ENCODE measurements at places on chromosomes 1 and 21.
A peak's percentile ranks its signal among the peaks of the same experiment; 100 is the strongest.

DNA sequence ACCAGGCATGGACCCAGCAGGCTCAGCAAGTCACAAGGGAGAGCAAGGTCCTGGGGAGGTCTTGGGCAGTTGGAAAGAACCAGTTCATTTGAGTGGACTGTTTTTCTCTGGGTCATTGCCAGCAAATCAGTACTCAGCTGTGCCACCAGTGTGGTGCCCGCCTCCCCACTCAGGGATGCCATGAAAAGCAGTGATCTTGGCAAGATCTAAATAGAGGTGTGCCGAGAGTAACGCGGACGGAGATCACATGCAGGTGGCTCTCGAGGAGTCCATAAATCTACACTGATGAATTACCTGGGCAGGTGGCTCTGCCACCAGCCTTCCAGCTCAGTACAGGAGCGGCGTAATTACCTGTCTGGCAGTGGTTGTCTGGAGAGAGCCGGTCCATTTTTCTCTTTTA lies 642.2 kb downstream of the PTPRU start:
- no peak for DNase-seq

DNA sequence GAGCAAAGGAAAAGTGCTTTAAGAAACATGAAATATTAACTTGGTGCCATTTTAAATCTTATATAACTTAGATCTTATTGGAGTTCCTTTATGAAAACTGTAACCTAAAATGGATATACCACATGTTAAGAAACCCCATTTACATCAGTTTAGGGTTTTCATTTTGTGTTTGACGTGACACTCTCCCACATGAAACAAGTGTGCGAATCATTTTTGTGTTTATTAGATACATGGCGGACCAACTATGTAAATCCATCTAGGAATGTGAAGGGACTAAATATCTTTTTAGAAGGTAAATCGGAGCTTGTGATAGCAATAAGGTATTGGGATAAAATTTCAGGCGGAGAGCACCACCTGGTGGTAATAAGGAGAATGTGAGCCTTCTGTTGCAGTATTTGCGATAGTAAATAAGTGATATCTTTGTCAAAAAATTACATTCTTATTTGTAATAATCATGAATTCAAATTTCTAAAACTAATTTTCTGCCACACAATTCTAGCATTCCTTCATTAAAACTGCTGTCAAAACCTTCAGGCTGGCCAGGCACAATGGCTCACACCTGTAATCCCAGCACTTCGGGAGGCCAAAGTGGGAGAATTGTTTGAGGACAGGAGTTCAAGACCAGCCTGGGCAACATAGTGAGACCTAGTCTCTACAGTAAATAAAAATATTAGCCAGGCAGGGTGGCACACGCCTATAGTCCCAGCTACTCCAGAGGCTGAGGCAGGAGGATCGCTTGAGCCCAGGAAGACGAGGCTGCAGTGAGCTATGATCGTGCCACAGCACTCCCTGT lies 31.3 kb downstream of the SMAP2 start:
- no peak for DNase-seq

DNA sequence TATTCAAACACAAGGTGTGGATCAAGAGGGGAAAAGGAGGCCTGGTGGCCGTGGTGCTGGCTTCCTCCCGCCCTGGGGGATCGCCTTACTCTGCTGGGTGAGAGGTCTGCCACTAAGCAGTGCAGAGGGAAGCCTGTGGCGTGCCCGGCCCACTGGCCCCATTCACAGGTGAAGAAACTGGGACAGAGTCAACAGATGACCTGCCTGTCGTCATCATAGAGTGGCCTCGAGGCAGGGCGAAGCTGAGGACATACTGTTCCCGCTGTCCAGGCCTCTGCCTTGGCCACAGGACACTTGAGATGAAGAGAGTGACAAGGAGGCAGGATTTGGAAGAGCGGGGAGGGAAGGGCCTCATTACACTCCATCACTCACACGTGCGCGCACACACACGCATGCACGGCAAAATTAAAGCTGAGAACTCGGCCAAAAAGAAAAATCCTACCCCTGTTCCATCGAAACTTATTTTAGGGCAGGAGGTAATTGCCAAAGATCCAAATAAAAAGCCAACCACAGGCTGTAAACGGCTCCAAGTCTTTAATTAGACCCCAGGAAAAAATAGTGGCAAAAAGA lies 50.5 kb downstream of the CASZ1 start:
- DNase-seq: no peak

GRCh38 chr1:17606826-17607440 lies 67.4 kb downstream of the ARHGEF10L start:
- DNase-seq: no peak

GRCh38 chr1:22582661-22583635 lies 19.7 kb downstream of the EPHA8 start:
- DNase-seq: no peak

DNA sequence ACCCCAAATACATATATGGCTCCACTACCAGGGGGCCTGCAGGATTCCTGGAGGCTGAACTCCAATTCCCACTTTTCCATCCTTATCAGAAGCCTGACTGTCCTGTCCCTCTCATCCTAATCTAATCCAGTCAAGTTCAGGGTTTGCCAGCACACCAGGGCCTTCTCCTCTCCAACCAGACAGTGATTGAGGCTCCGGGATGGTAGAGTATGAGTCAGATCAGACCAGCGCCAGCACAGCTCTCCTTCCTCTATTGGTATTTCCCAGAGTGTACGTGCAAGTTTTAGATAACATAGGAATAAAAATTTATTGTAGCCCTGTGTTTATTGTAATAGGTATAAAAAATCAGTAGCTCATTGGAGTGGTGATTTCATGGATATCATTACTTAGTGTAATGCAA lies 24.5 kb upstream of the RCSD1 start:
- no peak for DNase-seq

- DNase-seq: no peak
These were observed 222.4 kb upstream of the B3GALT2 start for GRCh38 chr1:193408782-193409293.

DNA sequence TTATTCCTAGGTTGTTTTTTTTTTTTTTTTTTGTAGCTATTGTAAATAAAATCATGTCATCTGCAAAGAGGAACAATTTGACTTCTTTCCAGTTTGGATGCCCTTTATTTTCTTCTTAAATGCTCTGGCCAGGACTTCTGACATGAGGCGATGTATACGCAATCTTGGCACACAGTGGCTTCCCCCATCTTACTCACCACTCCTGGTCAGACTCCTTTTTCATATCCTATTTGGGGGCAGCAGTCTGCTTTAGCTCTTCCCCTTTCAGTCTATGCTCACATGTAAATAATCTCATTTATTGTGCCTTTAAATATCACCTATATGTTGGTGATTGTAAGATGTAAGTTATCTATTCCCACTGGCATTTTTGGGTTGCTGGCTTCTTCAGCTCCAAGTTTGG lies 56.1 kb downstream of the SLAMF6 start:
- no peak for DNase-seq

- DNase-seq: no peak
These were observed 4.1 kb upstream of the GRIK3 start for GRCh38 chr1:37038227-37039093.

- no peak for DNase-seq
These were observed 44.2 kb upstream of the PLD5 start for GRCh38 chr1:242568666-242569065.

- no peak for DNase-seq
These were observed 66.9 kb downstream of the C1orf185 start for GRCh38 chr1:51168936-51169335.

DNA sequence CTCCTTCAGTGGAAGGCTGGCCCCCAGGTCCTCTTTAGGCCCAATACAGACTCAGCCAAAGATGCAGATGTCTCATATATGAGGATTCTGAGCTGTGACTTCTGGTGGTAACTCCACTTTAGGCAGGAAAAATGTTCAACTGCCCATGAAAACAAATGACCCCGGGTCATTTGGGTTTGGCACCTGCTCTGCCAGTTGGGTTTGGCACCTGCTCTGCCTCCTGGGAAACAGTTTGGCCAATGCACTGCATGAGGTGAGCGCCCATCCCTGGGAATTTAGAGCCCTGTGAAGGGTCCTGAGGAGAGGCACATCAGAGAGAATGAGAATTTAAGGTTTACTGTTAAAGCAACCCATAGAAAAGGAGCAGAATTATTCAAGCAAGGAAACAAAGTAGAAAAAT lies 45.3 kb downstream of the B3GALT5 start:
- no peak for DNase-seq

DNA sequence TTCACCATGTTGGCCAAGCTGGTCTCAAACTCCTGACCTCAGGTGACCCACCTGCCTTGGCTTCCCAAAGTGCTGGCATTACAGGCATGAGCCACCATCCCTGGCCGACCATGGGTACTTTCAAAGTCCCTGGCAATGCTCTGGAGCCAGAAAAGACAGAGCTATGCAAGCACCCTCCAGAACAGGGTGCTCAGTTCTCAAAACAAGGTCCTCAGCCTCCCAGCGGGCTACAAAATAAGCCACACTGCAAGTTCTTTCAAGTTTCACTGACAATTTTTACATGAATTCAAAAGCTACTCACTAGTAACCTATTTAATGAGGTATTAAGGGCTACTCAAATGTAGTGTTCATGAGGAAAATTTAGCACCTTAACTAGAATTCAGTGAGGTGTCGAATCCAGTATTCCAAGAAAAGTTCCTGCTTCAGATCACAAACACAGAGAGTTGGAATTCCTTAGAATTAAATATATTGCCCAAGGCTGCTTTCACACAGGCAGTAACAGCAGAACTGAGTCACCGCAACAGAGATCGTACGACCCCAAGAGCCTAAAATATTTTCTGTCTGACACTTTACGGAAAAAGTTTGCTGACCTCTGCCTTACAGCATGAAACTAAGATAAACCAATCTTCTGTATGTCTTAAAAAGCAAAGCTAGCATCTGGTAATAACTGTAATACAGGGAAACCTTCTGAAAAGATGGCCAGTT lies 60.7 kb downstream of the HSF2BP start:
- DNase-seq: no peak

DNA sequence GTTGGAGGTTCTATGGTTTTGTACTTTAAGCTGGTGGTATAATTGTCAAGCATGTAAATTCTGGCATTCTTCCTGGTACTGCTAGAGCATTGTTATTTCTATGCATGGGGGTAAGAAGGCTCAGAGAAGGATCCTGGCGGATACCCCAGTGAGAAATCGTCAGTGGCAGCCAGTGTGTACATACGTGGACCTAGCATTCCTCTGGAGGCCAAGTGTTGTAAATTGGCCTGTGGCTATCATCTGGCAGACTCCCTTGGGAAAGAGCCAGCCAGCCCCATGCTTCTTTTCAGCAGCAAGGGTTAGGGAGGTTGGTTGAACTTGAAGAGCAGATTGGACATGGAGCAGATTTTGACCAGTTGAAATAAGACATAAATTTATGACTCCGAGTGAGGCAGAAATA lies 5.2 kb upstream of the AGO3 start:
- DNase-seq: no peak

DNA sequence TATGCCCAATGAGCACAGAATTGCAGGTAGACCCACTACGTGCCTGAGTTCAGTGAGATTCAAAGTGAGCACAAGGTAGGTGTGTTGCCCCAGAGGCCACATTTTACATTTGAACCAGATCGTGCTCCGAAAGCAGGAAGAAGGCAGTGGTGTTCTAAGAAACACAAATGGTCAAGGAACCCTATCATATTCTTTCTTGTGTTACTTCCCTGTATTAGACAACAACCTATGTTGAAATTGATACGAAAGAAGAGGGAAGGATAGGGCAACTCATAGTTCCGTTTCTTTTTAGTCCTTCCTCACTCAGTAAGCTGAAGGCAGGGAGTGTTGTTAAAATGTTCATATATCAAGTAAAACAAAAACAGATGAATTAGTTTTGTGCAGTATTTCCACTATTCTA lies 33.9 kb downstream of the OLFML2B start:
- no peak for DNase-seq

DNA sequence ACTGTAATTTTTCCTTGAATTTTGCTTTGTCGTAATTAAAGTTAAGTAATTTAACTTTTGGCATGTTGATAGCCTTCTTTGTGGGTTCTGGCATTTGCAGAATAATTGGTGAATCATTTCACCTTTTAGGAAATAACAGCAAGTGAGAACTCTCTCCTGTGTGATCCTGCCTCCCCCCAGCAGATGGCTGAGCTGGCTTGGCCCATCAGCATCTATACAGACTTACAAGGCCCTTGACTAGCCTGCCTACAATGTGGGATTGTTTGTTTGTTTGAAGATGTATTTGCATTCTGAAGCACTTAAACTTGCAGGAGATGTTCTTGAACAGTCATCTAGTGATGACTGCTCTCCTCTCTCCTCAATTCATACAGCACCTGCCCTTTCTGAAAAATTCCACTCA lies 55.9 kb downstream of the MACO1 start:
- DNase-seq: no peak

- DNase-seq: peak; percentile 68
These were observed 15.8 kb upstream of the S100A11 start for GRCh38 chr1:152052606-152053005.

DNA sequence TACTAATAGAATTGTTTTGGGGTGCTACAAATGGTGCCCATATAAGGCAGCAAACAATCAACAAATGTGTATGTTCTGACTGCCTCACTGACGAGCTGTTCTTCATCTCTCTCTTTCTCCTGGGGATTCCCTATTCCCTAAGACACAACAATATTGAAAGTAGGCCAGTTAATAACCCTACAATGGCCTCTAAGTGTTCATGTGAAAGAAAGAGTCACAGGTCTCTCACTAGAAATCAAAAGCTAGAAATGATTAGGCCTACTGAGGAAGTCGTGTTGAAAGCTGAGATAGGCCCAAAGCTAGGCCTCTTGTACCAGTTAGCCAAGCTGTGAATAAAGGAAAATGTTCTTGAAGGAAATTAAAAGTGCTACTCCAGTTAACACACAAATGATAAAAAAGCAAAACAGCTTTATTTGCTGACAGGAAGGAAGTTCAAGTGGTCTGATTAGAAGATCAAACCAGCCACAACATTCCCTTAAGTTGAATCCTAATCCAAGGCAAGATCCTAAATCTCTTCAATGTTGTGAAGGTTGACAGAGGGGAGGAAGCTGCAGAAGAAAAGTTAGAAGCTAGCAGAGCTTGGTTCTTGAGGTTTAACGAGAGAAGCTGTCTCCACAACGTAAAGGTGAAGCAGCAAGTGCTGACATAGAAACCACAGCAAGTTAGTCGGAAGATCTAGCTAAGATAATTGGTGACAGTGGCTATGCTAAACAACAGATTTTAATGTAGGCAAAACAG lies 26.3 kb downstream of the ATP2B4 start:
- DNase-seq: peak; percentile 38

GRCh38 chr1:5992814-5993555 lies 760 bp upstream of the NPHP4 start:
- DNase-seq: no peak

DNA sequence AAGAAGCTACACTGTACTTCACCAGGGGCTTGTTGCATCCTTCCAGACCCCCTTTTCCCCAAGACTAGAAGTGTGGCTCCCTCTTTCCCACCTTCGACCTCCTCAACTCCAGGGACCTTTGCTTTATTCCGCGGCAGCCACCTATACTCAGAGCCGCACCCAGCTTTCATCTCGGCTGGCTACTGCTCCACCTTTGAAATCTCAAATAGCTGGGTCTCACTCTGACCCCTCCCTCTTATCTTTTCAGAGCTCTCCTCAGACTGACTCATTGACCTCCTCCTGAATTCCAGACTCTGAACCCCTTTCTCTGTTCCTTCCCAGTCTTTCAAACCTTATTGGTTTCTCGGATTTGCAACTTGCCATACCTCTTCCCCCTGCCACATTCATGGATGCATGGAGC lies 144.7 kb upstream of the JUN start:
- no peak for DNase-seq

All from CD8-positive, alpha-beta memory T cell (primary cell).